Melanocyte of skin (primary cell): ENCODE measurements at places on chromosomes 4 and X. TPM values are rescaled to one million over a fixed set of nuclear protein-coding genes. Genes with fewer than 3 reads are reported as not detected.

GAGE13 gene
- total RNA-seq: not detected in 2 replicates

MTMR8 gene
- total RNA-seq: 1.4 and 2.5 TPM in 2 replicates

NCAPG gene
- total RNA-seq: 55.7 and 59.6 TPM in 2 replicates

FAM199X gene
- total RNA-seq: 23.1 and 30.2 TPM in 2 replicates

MAB21L2 gene
- not detected in 2 replicates for total RNA-seq

SLC9A7 gene
- 1.00 and 2.2 TPM in 2 replicates for total RNA-seq

MAMLD1 gene
- total RNA-seq: 0.67 and 1.9 TPM in 2 replicates

PCYT1B gene
- 2.8 and 3.3 TPM in 2 replicates for total RNA-seq

NDST3 gene
- total RNA-seq: under 0.01 and 0.15 TPM in 2 replicates

PRRG1 gene
- 8.3 and 23.3 TPM in 2 replicates for total RNA-seq

GPM6B gene
- 58.8 and 180 TPM in 2 replicates for total RNA-seq

SCFD2 gene
- total RNA-seq: 32.3 and 60.0 TPM in 2 replicates

EPHA5 gene
- 10.7 and 12.8 TPM in 2 replicates for total RNA-seq

RAB39B gene
- 0.33 TPM in 1 of 2 replicates, not detected in the other for total RNA-seq

MMRN1 gene
- total RNA-seq: under 0.01 TPM in 1 of 2 replicates, not detected in the other

MAOA gene
- total RNA-seq: 5.5 and 9.8 TPM in 2 replicates

CXXC4 gene
- total RNA-seq: under 0.01 TPM in 1 of 2 replicates, not detected in the other

AMOT gene
- 4.9 and 10.0 TPM in 2 replicates for total RNA-seq

DCAF12L1 gene
- 2.0 and 4.3 TPM in 2 replicates for total RNA-seq

APELA gene
- total RNA-seq: not detected in 2 replicates

JAKMIP1 gene
- not detected in 2 replicates for total RNA-seq

SPIN2A gene
- 0.31 and 0.33 TPM in 2 replicates for total RNA-seq

FGF13 gene
- total RNA-seq: not detected in 2 replicates

GAGE12J gene
- not detected in 2 replicates for total RNA-seq

QRFPR gene
- not detected in 2 replicates for total RNA-seq

ZFP92 gene
- total RNA-seq: 0.62 and 0.67 TPM in 2 replicates

TRPC5OS gene
- total RNA-seq: not detected in 2 replicates

CITED1 gene
- total RNA-seq: 25.1 and 30.9 TPM in 2 replicates

PLP2 gene
- 28.9 and 31.6 TPM in 2 replicates for total RNA-seq

MAOB gene
- 0.33 and 0.77 TPM in 2 replicates for total RNA-seq

BEX4 gene
- total RNA-seq: 18.2 and 22.9 TPM in 2 replicates

NRK gene
- under 0.01 TPM in 1 of 2 replicates, not detected in the other for total RNA-seq

SHROOM4 gene
- 4.5 and 5.5 TPM in 2 replicates for total RNA-seq

MUC7 gene
- total RNA-seq: not detected in 2 replicates

SMARCA1 gene
- 37.5 and 43.3 TPM in 2 replicates for total RNA-seq

GPR82 gene
- not detected in 2 replicates for total RNA-seq

FAT1 gene
- 122 and 124 TPM in 2 replicates for total RNA-seq

PDE6B gene
- 0.73 and 2.8 TPM in 2 replicates for total RNA-seq

MAPK10 gene
- total RNA-seq: 1.00 and 4.8 TPM in 2 replicates
